Activated CD8-positive, alpha-beta memory T cell treated with anti-CD3 and anti-CD28 coated beads for 1 hour (primary cell): ENCODE measurements at places on chromosomes 3 and 15.

- no peak for DNase-seq
These were observed 22.5 kb upstream of the ANXA2 start for GRCh38 chr15:60420203-60420716.

- no peak for DNase-seq
These were observed 58.5 kb upstream of the LPP start for GRCh38 chr3:188095431-188095830.

DNA sequence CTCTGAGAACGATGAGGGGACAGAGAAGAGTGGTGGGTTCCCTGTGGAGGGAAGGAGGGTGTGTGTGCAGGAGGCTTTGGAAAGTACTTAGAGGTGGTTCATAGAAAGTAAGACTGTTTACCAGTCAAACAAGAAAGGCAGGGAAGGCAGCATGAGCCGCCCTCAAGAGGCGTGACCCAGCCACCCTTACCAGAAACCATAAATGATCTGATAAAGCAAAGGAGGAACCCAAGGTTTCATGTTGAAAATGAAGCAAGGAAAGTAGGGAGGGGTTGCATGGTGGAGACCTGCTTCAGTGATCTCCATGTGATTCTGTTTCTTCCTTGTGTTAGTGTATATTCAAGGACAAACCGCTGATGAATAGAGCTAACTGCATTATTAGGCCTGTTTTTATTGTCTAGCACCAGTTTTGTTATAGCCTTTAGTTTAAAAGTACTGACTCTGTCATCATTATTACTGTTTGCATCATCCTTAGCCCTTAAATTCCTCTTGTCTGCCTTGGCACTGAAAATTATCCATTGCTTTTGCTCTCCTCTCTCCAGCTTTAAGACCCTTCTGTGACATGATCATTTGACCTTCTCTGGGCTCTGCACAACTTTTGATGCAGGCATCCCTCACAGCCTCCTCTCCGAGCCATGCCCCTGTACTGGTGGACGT is 96.1 kb downstream of the STAC start:
- no peak for DNase-seq

DNA sequence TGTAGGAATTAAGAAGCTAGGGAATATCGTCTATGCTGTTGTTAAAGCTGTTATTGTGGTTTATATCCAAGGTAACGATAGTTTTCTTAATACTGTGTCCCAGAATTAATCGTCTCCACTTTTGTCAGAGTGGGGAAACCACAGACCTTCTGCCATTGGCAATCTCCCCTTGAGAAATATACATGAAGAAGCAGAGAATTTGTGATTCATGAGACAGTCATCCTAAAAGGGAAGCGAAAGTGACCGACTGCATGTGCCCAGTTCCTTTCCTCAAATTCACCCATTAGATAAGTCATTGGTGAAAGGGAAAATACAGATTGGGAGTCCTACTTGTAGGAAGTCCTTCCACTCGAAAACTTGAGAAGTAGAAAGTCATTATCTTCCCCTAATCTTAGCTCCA is 26.6 kb downstream of the DIPK2A start:
- DNase-seq: no peak

GRCh38 chr15:35850284-35850683 is 304.3 kb upstream of the DPH6 start:
- DNase-seq: no peak

DNA sequence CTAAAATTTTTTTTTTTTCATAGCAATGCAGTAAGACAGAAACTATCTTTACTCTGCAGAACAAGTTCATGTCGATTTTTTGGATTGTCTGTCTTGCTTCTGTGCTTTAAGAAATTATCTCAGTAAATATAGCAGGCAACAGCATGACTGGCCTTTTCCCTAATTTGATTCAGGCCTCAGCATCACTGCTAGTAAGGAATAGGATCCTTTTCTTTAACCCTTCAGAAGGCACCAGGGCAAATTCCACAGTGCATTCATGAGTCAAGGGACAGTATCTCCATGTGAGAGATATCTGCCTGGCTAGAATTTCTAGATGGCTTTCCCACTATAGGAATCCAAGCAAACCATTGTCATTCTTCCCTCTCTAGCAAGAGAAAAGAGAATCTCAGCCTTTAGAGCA is 71.4 kb downstream of the TIPARP start:
- DNase-seq: no peak

- DNase-seq: no peak
These were observed 2.4 kb downstream of the HACD3 start for GRCh38 chr15:65532738-65533051.

DNA sequence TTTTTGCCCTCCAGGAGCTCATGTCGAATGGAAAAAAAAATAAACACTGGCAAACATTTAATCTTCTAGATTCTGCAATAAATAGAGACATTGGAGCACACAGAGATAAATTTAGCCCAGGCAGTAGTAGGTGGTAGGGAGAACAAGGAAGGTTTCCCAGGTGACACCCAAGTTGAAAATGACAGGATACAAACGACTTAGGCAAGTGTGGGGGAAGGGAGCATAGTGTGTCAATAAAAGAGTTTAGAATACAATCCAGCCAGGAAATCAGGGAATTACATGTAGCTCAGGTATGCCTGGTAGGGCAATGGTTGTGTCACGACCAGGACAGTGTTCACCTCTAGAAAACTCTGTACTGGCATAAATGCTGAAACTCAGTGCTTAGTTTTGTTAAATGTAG is 364.6 kb upstream of the AGTR1 start:
- DNase-seq: no peak

- DNase-seq: no peak
These were observed 236.0 kb downstream of the VPS13C start for GRCh38 chr15:61824291-61824690.

DNA sequence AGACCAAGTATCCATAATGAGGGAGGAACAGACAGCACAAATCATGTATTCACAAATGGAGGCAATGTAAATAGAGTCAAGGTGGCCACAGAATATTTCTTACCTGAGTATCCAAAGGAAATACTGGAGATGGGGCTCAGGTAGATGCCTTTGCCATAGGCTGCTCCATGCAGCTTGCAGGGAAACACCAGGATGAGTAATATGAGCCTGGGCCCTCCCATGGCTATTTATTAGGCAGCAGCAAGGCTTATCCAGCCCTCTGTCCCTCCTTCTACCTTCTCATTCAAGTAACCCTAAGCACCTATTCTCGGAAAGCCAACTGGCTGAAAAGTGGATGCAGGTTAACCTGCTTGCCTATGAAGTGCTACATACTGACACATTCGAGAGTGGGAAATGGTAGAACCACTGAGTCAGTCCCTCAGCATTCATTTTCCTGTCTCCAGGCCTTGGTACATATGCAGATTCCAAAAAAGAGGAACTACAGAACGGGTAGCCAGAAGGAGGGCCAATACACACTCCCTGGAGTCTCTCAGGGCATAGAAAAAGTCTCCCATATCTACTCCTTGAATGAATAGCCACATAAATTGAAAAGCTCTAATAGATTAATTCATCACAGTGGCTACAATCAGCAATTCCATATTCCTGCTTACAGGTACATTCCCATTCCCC is 18.3 kb upstream of the PKM start:
- DNase-seq: no peak

GRCh38 chr3:8464668-8465067 is 37.0 kb upstream of the LMCD1 start:
- DNase-seq: no peak

GRCh38 chr3:52730681-52731080 is 24.8 kb downstream of the SPCS1 start:
- no peak for DNase-seq

DNA sequence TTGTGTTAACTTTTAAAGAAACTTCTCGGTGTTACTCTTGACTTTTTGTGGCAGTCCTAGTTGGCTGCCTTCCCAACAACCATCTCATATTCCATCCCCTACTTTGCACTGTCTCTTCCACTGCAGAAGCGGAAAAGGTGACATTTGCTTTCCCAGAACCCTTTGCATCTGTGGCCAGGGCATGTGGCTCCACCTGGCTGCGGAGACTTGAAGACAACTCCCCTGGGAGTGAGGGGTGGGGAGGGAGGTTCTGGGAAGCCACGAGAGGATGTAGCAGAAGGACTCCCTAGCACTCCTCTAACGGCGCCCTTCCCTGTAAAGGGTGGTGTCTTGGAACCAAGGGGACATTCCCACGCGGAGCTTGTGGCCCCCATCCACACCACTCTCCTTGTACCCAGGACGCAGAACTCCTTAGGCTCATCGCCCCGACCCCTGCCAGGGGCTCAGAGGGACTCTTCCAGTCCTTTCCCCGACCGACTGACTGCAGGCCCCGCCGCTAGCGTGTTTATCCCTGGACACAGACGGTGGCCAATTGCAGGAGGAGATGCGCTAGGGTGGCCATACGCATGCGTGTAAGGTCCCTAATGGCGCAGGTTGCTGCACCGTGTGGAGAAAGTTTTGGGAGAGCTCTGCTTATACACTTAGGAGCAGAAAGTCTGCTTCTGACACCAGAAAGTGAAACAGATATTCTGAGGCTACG is 33.2 kb upstream of the SECISBP2L start:
- no peak for DNase-seq

DNA sequence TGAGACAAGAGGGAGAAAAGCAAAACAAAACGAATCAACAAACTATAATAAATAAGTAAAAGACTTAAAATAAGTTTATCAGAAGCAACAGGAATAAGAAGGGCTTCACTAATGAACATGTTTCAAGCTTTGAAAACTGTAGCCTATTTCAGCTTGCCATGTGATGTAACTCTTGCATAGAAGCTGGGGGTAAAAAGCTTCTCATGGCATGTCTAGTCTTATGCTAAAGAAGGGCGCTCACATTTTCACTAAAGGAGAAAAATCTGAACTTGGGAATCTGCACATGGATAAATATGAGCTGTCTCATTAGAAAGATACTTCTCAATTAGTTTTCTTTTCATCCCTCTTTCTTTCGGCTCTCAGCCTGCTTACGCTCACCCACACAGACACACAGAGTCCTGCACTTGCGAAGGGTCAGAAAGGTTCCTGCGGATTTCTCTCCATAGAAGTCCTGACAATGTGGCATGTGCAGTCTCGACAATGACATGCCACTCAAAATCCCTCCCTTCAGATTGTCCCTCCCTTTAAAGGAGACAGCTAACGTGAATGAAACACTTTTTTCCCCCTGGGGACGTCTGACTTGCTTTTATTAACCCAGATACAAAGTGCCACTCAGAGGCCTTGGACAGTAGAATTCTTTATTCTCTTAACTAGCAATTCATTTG is 568.9 kb upstream of the NR2F2 start:
- no peak for DNase-seq
